Suppressor macrophage treated with lipopolysaccharide for 4 hours (primary cell): ENCODE measurements at places on chromosomes 5 and 9.

DNA sequence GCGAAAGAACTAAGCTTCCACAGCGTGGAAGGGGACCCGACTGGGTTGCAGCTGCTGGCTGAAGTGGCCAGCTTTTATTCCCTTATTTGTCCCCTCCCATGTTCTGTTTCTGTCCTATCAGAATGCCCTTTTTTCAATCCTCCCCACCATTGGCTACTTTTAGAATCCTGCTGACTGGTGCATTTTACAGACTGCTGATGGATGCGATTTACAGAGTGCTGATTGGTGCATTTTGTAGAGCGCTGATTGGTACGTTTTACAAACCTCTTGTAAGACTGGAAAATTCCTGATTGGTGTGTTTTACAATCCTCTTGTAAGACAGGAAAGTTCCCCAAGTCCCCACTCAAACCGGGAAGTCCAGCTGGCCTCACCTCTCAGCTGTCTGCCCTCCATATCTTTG is 50.7 kb downstream of the KLF9 start:
- DNase-seq = no peak

- DNase-seq = peak; percentile 76
Observed at GRCh38 chr5:137751869-137752491, 2.2 kb downstream of the HNRNPA0 start.

DNA sequence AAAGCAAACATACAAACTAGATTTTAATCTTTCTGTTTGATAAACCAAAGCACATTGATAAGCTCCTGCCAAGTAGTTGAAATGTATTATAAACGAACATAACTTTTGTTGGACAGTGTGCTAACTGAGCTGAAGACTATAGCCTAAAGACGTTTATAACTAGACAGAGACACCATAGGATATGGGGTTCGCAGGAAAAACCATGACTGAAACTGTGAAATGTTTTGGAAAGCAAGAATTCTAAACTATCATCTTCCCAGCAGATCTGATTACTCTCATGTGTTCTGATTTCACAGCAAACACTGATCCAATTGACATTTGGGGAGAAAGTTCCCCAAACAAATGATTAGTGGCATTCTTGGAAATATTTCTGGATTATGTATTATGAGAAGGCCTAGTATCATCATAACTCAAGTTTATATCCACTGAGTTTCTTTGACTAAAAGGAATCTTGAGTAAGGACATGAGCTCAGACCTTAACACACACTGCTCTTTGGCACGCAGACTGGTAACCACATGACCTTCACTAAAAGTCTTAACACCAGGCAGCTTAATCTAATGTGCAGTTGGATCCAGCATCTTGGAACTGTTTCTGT is 375.2 kb downstream of the ZNF608 start:
- no peak for DNase-seq

GRCh38 chr9:76701441-76702039 is 62.7 kb upstream of the PCA3 start:
- no peak for DNase-seq

DNA sequence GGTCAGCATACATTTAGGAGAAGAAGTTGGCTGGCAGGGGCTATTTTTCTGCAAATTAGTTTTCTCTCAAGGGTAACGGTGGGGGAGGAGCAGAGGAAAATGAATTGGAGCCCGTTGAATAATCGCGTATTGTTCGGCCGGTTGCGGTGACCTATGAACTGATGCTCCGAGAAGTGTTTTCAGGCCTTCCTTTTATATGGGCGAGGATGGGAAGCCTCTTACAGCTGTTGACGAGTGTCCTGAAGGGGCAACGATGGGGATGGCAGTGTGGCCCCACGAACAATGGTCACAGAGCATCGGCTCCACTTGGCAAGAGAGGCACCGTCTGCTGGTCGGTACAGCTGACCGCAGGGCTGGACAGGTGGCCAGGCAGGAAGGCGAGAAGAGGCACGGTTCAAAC is 400.7 kb downstream of the ZSWIM6 start:
- no peak for DNase-seq

DNA sequence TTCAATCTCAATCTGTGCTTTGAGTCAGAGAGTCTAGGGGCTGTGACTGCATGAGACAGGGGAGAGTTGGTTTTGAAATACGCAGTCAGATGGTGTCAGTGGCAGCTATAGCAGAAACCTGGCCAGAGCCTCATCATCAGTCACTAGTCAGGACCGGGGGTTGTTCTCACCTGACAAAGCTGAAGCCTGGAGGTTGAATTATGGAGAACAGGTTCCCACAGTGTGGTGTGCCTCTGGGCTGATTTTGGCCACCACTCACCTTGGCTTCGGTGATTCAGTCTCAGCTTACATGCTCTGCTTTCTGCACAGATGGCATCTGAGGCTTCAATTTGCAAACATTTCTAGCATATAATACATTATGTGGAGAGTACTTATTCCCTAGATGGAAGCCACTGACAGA is 387.3 kb downstream of the YTHDC2 start:
- DNase-seq = no peak

- no peak for DNase-seq
Observed at GRCh38 chr9:16090907-16091629, 538.2 kb downstream of the CCDC171 start.

GRCh38 chr9:75228893-75229292 is 140.6 kb downstream of the OSTF1 start:
- DNase-seq = no peak

DNA sequence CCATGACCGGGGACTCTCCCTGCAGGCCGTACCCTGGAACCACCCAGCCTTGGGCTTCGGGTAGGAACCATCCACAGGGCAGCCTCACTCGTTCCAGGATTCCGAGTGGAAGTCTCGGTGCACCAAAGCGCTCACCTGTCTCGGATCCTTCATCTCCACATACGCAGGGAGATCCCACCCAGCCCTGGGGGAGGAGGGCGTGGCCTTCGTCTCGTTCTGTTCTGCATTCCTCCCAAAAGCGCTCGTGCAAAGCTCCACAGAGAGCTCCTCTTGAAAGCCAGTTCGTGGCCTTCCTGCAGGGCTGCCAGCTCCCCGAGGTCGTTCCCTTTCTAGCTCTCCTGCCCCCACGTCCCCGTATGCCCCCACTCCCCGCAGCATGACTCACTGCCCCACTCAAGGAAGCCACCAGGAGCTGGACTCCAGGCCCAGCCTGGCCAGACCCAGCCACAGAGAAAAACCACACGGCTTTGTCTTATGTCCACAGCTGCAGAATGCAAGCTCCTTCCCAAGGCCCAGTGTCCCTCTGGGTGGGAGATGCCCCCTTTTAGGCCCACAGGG is 65.0 kb upstream of the SARDH start:
- no peak for DNase-seq

GRCh38 chr5:172405226-172406107 is 48.9 kb downstream of the SH3PXD2B start:
- no peak for DNase-seq

DNA sequence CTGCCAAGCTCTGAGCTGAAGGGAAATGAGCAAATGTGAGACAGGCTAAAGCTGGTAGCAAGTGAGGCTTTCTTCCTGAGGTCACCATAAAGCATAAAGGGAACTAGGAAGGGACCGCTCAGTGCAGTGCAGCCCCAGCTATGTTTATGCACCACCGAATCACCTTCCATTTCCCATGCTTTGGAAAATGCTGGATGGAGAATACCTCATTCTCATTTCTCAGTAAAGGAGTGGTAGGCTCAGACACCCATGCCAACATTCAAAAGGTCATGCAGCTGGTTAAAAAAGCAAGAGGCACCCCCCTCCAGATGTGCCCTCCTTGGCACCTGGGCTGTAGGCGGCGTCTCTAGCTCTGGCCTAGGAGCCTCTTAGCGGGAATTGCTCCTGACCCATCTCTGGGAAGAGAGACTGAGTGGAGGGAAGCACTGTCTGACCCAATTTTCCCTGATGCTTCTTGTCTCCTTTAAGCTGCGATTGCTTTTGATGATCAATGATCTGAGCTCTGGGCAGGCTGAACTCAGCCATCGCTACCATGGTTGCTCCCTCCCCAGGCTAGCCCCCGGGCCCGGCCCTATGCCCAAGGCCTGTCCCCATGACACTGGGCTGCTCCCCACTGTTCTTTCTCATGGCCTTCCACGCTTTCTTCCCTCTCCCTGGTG is 58.7 kb downstream of the ZNF354C start:
- DNase-seq = no peak

GRCh38 chr5:90558344-90559192 is at the start of gene ADGRV1:
Gene ADGRV1, plus strand, starts transcription at chr5:90558797. Its CDS starts 99 bp downstream, at chr5:90558896.
- DNase-seq = no peak

GRCh38 chr9:37543468-37543867 is 32.7 kb downstream of the FBXO10 start:
- no peak for DNase-seq

GRCh38 chr9:126393876-126394275 is 67.2 kb downstream of the MVB12B start:
- DNase-seq = peak; percentile 72

- DNase-seq = peak; percentile 92
Observed at GRCh38 chr9:36166168-36166927, 2.8 kb upstream of the CCIN start.

DNA sequence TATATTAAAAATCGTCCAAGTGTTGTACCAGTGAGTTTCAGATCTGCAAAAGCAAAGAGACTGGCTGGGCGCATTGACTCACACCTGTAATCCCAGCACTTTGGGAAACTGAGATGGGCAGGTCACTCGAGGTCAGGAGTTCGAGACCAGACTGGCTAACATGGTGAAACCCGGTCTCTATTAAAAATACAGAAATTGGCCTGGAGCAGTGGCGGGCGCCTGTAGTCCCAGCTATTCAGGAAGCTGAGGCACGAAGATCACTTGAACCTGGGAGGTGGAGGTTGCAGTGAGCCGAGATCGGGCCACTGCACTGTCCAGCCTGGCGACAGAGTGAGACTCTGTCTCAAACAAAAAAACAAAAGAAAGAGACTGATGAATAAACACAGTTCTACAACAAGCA is 18.3 kb upstream of the B4GALT1 start:
- no peak for DNase-seq

DNA sequence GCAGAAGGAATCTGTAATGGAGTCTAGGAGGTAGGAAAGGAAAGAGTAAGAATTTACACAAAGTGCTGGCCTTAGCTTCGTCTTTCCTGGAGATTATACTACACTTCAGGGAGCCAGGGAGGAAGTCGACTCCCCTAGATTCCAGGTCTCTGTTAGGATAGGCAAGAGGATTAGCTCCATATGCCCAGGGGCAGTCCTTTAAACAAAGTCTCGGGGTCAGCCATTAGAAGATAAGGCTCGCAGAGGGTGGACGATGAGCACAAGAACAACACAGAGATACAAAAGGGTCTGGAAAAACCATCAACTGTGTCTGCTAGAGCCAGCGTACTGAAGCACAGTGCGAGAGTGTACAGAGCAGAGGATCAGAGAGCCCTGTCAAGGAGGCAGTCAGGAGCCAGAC is 344.7 kb upstream of the TNC start:
- no peak for DNase-seq

DNA sequence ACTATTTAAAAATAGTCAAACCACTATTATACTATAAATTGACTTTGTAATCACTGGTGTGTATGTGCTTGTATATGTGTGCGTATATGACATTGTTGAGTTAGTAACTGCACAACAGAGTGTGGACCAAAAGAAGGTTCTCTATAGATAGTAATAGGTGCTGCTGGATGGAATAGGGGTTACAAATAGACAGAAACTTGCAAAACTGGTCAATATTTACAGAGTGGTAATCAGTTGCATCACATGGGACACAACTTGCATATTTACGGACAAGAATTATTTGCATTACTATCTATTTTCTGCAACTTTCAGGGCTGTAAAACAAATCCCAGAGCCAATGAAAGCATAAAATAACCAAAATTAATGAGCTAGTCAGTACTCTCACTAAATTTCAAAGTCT is 42.4 kb downstream of the TNFSF8 start:
- no peak for DNase-seq

DNA sequence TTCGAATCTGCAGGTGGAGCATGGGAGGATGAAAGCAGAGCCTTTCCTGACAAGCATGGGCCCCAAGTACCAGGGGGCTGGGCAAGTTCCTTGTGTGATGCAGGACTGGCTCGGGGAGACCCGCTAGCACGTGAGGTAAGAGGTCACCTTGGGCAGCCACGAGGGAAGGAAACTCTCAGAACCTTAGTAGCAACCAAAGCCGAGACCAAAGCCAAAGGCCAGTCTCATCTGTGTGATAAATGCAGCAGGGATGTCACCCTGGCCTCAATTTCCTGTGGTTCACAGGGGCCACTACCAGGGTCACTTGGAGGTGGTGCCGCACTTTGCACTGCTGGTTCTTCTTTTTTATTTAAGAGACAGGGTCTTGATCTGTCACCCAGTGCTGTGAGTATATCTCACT is 39.5 kb downstream of the PRRT1B start:
- DNase-seq = no peak

DNA sequence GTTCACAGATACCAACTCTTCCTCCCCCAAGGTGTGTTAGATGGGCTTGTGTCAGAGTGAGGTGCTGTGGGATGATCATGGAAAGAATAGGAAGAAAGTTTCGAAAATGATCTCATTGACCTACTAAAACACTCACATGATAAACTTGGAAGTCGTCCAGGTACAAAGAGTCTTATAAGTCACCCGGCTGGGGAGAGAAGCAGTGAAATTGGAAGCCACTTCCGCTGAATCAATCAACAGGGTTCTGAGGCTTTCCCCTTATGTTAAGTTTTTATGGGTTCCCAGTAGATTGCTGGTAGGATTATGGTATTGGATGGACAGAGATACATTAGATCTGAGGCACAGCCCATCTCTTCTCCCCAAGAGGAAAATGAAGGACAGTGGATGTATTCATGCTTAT is 218.8 kb upstream of the MSX2 start:
- DNase-seq = no peak

- DNase-seq = no peak
Observed at GRCh38 chr5:105101577-105101976, 1539.0 kb upstream of the NUDT12 start.

DNA sequence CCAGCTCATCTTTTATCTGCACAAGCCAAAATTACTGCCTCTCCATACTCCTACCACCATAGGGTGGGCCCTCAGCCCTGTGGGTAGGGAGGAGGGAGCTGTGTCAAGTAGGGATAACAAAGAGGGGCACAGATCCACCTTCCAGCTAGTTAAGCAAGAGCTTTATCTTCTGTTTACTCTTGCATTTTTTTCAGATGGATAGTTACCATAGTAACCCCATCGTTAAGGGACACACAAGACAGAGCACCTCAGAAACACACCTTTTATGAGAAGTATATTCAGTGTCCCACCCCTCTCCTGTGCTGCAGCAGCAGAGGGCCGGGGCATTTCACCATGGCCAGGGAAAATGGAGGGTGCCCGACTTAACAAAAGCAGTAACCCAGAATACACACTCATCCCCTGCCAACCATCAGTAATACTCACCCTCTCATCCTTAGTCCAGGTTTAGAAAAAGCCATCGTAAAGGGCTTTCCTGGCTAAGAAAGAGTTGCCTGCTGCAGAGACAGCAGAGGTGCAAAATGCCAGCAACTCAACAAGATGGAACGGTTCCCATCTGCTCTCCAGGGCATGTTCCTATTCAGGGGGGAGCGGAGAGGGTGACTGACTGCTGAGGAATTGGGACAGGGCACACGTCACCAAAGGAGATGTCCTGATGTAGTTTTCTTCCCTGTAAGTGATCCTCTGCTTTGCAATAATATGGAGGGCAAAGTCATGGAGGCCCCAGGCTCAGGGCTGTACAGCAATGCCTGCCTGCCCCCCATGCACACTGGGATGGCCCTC is 25.1 kb downstream of the MACROH2A1 start:
- no peak for DNase-seq

GRCh38 chr9:98590101-98590500 is 118.6 kb downstream of the GABBR2 start:
- no peak for DNase-seq

GRCh38 chr5:123360201-123360571 is 63.0 kb downstream of the CEP120 start:
- DNase-seq = no peak

GRCh38 chr9:92538541-92538940 is 2.8 kb upstream of the ECM2 start:
- no peak for DNase-seq

GRCh38 chr9:128685636-128686489 is 3.2 kb upstream of the SET start:
- DNase-seq = peak; percentile 82
